ENCODE measurements at places on chromosomes 11 and 22.

GRCh38 chr22:42353883-42354727 is 78.1 kb downstream of the NFAM1 start:
- peak; percentile 27 for DNase-seq

GRCh38 chr22:37455896-37456295 is 28.6 kb upstream of the ELFN2 start:
- DNase-seq = peak; percentile 23

DNA sequence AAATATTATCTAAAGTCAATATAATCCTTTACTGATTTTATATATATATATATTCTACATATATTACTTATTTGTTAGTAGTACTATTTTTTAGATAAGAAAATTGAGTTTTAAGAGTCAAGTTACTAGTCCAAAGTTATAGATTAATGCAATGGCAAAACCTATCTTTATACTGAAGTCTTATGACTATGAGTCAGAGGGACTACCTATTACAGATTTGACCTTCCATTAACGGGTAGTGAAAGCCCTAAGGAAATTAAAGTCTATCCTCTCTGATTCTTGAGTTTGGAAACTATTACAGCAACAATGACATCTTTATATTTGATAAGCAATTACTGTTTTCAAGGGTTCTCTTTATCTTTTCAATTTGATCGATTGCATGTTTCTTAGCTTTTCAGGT is 315.8 kb downstream of the CASP12 start:
- no peak for DNase-seq

- DNase-seq = no peak
Measured at GRCh38 chr11:121681550-121682268, 228.9 kb upstream of the SORL1-AS1 start.

DNA sequence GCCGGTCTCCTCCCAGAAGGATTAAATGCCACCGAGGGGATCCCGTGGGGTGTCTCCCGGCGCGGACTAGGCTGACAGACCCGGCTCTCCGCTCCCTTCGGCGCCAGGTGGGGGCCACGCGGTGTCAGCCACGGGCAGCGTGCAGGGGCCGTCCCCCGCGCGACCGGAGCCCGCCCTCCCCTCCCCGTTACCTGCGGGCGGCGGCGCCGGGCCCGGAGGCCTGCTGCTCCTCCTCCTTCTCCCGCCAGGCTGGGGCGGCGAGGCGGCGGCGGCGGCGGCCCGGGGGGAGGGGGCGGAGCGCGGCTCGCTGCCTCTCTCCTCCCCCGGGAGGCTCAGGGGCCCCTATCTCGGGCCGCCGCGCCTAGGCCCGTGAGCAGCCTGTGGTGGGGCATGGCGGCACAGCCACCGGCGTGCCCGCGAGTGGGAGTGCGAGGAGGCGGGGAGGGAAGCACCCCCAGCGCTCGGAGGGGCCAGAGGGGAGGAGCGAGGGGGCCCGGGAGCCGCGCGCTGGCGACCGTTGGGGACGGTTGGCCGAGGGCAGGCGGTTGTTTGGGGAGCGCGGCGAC is 450 bp downstream of the ZBTB44 start:
- DNase-seq = peak; percentile 4

DNA sequence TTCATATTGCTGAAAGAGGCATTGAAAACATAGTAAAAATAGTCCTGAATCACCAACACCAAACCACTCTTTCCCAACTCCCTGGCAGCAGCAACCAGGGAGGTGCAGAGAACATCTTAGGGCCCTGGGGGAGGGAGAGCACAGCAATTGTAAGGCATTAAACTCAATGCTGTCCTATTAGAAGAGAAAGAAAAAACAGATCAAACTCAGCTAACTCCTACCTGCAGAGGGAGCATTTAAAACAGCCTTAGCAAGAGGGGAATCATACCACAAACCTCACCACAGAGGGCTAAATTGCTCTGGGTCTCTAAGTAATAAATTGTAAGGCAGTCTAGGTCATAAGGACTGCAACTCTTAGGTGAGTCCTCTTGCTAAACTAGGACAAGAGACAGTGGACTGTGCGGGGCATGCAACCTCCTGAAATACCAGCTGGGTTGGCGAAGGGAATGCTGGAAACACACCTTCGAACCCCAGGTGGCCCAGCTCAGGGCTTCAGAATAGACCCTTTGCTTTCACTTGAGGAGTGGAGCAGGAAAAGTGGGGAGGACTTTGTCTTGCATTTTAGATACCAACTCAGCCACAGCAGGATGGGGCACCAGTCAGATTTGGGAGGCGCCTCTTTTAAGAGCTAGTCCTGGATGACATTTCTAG is 697.1 kb upstream of the FAT3 start:
- DNase-seq = no peak

- DNase-seq = no peak
Measured at GRCh38 chr11:72773696-72774095, 20.2 kb downstream of the STARD10 start.

DNA sequence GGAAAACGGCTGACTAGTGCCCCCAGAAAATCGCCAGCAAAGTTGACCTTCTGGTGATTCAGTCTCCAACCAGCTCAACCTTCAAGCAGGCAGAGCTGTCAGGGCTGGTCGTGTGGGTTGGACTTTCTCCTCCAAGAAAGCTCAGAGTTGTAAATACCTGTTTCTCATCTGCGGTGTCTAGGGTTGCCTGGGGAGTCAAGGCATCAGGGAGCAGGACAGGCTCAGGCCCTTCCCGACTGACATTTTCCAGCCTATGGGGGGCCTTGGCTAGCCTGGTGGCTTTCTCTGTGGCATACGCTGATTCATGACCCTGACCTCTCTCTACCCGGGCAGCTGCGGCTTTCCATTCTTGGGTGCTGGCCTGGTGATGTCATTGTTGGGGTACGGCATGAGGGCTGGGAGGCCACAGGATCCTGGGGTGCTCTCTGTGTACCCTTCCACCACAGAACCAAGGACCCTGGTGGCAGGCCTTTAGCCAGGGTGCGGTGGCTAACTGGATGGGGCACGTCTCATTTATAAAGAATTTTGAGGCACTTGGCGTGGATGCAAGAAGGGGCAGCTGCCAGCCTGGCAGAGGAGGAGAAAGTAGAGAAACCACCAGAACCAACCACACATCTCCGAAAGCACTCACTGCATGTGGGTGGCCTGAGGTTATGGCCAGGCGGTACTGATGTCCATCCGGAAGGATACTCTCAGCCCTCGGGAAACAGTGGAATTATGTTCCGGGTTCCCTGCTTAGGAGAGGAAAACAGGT is 64.9 kb downstream of the BCR start:
- peak; percentile 82 for DNase-seq

- DNase-seq = peak; percentile 24
Measured at GRCh38 chr11:93700830-93701229, 39.3 kb downstream of the CEP295 start.

- DNase-seq = no peak
Measured at GRCh38 chr11:87002918-87003317, 34.8 kb upstream of the TMEM135 start.

DNA sequence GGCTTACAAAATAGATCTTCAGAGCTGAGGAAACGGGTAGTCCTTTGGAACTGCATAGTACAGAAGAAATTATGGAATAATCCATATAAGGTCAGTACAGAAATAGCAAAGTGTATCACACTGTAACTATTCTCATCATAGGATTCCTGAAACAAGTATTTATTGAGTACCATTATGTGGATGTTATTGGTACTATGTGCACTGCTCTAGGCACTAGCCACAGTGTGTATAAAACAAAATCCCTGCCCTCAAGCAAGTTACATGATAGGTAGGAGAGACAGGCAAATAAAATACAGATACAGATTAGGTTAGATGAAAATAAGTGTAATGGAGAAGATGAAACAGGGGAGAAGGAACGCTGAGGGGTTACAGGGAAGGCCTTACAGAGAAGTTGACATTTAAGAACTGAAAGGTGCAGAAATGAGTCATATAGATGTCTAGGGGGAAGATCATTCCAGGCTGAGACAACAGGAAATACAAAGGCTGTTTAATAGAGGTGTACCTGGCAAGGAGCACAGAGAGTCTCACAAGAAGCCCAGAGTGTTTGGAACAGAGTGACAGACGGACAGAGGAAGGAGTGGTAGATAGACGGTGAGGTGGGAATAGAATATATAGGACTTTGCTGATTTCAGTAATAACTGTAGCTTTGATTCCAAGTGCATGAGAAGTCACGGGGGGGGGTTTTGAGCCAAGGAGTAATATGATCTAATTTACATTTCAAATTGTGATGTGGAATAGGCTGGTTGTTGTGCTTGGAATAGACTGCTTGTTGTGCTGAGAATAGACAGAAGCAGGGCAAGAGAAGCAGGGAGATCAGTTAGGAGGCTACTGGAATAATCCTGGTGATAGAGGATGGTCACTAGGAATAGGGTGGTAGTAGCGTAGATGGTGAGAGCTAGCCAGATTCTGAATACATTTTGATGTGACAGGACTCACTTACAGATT is 13.7 kb downstream of the RNF141 start:
- no peak for DNase-seq

GRCh38 chr22:25736378-25737011 is 5.5 kb upstream of the MYO18B start:
- DNase-seq = no peak

DNA sequence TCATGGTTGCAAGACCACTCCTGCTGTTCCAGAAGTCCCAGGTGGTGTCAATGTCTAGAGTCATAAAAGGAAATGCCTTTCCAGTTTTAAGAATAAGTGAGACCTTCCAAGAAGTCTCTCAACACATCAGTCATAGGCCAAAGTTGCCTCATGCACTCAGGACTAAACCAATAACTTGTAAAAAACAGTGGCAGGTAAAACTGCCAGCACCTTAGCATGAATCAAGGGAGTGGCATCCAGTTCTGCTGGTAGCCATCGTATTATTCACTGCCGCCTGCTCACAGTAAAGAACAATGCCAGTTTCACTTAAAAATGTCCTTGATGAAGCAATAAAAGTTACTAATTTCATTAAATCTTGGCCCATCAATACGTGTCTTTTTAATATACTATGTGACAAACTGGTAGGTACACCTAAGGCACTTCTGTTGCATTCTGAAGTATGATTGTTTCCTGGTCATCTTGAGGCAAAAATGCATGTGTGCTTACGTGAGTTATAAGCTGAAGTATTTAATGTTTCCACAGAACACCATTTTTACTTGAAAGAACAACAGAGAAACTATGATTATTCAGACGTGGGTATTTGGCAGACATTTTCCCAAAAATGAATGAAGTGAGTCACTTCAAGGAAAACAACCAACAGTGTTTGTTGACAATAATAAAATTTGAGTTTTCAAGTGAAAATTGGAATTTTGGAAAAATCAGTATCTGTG is 125.2 kb upstream of the SNX19 start:
- DNase-seq = no peak

GRCh38 chr22:24161909-24162308 is 19.4 kb upstream of the SUSD2 start:
- no peak for DNase-seq

DNA sequence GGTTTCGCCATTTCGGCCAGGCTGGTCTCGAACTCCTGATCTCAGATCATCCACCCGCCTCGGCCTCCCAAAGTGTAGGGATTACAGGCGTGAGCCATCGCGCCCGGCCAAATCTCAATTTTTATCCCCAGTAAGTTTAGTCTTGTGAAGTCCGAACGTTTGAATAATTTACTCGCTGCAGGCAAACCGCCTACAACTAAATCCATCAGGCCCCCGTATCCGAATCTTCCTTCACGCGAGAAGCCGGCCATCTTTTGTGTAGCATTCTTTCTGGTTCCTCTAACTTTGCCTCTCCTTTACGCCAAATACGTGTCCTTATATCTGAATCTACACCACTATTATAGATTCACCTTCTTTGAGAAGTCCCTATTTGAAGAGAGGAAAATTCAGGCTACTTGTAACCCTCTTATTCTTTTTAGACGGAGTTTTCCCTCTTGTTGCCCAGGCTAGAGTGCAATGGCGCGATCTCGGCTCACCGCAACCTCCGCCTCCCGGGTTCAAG is 581 bp upstream of the EIF3L start:
- no peak for DNase-seq

- DNase-seq = no peak
Measured at GRCh38 chr11:12100841-12101242, 9.5 kb upstream of the MICAL2 start.

GRCh38 chr22:43777286-43777685 is 34.8 kb downstream of the EFCAB6 start:
- peak; percentile 67 for DNase-seq

GRCh38 chr22:37274380-37274862 is 7.9 kb upstream of the CYTH4 start:
- no peak for DNase-seq

- no peak for DNase-seq
Measured at GRCh38 chr11:2088284-2088683, 50.9 kb downstream of the IGF2 start.

GRCh38 chr22:48919187-48919590 is 908.5 kb downstream of the BRD1 start:
- DNase-seq = no peak

DNA sequence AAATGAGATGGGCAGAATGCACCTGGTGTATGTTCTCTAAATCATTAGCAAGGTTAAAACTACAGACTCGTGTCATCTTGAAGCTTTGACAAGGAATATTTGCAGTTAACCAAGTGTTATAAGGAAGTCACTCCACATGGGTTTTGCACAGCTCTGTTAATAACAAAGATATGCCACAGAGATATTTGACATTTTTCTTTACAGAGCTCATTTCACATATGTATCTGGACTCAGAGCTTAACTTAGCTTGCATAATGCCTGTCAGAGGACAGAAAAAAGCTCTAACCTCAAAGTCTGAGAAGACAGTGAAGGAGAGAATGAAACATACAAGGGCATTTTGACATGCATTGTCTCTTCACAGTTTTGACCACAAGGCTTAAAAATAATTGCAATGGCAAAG is 105.5 kb downstream of the C11orf87 start:
- no peak for DNase-seq

GRCh38 chr22:20970939-20971657 is 4.0 kb downstream of the AIFM3 start:
- no peak for DNase-seq

- peak; percentile 38 for DNase-seq
Measured at GRCh38 chr22:30201945-30202344, 44.6 kb downstream of the LIF start.

GRCh38 chr11:67268081-67268961 is 2.0 kb downstream of the GRK2 start:
- DNase-seq = no peak

- no peak for DNase-seq
Measured at GRCh38 chr22:33842421-33843094, 77.7 kb downstream of the LARGE1 start.

DNA sequence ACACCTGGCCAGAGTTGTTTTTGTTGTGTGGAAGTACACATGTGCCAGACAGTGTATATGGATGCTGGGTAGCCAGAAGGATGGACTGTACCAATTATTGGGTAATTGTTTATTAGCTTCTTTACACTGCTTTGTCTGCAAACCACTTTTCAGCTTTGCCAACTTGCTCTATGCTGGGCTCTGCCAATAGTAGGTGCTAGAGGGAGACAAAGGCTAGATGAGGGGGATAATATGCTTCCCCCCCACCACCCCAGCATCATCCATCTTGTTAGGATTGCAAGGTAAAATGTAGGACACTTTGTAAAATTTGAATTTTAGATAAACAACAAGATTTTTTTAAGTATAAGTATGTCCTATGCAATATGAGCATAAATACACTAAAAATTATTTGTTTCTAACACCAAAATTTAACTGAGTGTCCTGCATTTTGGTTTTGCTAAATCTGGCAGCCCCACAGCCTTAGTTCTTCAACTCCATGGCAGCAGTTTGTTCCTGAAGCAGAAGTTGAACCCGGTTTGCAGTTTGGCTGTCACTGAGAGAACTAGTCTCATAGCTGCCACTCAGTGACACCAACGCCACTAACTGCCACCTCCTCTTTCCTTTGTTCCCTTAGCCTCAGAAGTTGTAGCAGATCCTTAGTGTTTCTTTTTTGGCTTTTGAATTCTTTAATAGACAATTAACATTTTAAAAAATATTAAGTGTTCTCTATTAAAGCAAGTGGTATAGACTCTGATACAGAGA is 78.8 kb downstream of the CCDC81 start:
- no peak for DNase-seq

GRCh38 chr11:71252770-71253730 is 673 bp upstream of the SHANK2 start:
- peak; percentile 28 for DNase-seq

Data from HFFc6 (cell line).